Astrocyte of the spinal cord (primary cell): ENCODE measurements at places on chromosomes 2 and 18.

GRCh38 chr18:5542515-5543035 lies 1.2 kb downstream of the EPB41L3 start:
- peak; percentile 45 for DNase-seq

- DNase-seq, result no peak
These were observed 33.0 kb upstream of the METTL21A start for GRCh38 chr2:207658156-207658555.

DNA sequence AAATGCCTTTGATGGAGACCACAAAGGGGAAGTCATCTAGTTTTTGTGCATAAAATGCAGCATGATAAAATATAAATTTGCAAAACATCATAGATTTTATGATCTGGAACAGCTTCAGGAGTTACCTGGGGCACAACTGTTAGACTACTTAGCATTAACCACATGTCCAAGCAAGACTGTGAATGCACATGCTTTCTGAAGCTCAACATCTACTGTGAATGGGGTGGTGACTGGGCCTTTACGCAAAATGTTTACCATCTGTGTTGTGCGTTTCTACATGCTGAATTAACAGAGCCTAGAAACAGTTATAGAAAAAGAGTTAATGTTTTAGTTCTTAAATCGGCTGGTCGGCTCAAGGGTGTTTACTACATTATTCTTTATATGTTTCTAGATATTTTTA lies 45.5 kb downstream of the KCTD1 start:
- no peak for DNase-seq

GRCh38 chr2:215274829-215275228 lies 37.0 kb upstream of the ATIC start:
- no peak for DNase-seq

- DNase-seq, result no peak
These were observed 249.8 kb upstream of the FSHR start for GRCh38 chr2:49404108-49404507.

DNA sequence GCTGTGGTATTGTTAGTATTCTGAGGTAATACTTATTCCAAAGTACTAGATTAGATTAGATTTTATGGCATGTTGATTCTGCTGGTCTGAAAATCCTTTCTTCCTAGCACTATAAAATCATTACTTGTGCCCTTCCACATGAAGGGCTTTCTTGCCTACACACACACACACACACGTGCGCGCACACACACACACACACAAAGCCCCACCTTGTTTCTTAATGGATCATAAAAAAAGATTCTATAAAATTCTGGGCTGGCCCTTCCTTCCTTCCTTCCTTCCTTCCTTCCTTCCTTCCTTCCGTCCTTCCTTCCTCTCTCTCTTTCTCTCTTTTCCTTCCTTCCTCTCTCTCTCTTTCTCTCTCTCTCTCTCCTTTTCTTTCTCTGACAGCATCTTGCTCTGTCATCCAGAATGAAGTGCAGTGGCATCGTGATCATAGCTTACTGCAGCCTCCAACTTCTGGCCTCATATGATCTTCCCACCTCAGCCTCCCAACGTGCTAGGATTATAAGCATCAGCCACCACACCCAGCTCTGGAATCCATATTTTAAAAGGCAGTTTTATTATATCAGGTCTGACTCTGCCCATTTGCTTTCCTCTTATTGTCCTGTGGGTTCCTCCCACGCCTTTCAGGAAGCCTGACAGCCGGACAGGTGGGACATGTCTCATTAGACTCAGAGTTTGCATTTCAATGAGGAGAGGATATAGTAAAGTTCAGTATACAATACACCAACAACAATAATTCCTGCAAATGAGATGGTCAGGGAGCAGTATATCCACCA lies 321.1 kb downstream of the PIK3C3 start:
- DNase-seq, result no peak

DNA sequence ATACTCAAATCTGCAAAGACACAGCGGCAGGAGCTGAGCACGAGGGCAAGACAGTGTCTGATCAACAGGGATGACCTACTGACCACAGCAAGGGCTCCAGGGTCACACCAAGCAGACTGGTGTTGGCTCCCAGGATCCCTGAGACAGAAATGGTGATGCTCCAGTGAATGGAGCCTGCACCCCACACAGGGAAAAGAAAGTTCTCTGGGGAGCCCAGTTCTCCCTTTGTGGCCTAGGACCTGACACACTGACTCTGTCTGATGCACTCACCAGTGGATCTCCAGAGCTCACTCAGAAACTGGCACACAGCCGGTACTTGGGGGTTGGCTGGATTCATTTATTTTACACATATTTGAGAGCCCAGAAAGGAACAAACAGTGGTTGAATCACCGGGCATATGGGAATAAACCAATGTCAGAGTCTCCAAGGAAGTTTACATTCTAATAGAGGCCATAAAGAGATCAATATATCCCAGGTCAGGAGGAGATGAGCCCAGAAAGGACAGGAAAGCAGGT lies 215.6 kb upstream of the ARL4C start:
- no peak for DNase-seq

- no peak for DNase-seq
These were observed 216.7 kb downstream of the CTNNA2 start for GRCh38 chr2:79729532-79729931.
